ENCODE measurements at places on chromosomes 13 and 19. TPM values are rescaled to one million over a fixed set of nuclear protein-coding genes. Genes with fewer than 3 reads are reported as not detected.

DNA sequence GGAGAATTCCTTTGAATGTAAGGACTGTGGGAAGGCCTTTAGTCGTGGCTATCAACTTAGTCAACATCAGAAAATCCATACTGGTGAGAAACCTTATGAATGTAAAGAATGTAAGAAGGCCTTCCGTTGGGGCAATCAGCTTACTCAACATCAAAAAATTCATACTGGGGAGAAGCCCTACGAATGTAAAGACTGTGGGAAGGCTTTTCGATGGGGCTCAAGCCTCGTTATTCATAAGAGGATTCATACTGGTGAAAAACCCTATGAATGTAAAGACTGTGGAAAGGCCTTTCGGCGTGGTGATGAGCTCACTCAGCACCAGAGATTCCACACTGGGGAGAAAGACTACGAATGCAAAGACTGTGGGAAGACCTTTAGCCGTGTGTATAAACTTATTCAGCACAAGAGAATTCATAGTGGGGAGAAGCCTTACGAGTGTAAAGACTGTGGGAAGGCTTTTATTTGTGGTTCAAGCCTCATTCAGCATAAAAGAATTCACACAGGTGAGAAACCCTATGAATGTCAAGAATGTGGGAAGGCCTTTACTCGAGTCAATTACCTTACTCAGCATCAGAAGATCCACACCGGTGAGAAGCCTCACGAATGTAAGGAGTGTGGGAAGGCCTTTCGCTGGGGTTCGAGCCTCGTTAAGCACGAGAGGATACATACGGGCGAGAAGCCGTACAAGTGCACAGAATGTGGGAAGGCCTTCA, 39.2 kb downstream of the ZNF331 start:
- peak; percentile 33 for DNase-seq

Gene ZNF480
- total RNA-seq, result 10.1 TPM

Gene ZNF433
- total RNA-seq, result 3.5 TPM

Gene TMEM205
- total RNA-seq, result 54.3 TPM

Data from mesenteric fat pad (tissue), 1 donor.